Fibroblast of skin of scalp (primary cell): ENCODE measurements at places on chromosomes 2 and 18.
A peak's percentile ranks its signal among the peaks of the same experiment; 100 is the strongest.

GRCh38 chr18:39057423-39058064 lies 1491.9 kb upstream of the CELF4 start:
- DNase-seq = peak; percentile 37

DNA sequence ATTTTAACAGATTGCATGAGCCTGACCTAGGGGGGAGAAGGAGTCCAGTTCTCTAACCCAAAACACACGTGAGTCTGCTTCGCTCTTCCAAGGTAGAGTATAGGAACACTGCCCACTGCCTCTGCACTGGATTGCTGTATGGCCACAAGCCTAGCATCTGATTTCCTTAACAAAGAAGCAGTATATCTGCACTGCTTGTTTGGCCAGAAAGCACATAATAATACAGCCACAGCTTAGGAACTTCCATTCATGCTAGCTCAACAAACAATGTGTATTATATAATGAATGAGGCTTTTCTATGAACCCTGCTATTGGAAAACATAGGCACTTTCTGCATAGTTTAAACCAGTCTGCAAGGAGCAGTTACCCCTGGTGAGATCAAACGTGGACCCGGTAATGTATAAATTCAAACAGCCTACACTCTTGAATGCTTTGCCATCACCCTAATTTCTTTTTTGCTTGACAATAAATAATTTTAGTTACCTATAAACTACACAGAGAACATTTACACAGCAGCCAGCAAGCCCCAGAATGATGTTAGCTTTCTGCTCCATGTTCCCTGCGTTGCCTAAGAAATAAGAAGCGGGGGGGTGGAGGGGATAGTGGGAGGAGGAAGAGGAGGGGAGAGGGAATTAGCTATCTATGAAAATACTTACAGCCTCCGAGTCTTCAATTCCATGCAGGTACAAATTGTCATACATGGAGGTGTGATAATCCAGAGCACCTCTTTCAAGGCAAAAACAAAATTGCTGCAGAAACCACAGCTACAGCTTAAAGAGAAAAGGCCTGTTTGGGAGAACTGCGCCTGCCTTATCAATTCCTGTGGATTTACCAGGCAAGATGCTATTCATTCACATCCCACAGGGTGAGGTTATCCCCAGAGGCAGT lies 125.6 kb downstream of the CACNB4 start:
- DNase-seq = no peak

DNA sequence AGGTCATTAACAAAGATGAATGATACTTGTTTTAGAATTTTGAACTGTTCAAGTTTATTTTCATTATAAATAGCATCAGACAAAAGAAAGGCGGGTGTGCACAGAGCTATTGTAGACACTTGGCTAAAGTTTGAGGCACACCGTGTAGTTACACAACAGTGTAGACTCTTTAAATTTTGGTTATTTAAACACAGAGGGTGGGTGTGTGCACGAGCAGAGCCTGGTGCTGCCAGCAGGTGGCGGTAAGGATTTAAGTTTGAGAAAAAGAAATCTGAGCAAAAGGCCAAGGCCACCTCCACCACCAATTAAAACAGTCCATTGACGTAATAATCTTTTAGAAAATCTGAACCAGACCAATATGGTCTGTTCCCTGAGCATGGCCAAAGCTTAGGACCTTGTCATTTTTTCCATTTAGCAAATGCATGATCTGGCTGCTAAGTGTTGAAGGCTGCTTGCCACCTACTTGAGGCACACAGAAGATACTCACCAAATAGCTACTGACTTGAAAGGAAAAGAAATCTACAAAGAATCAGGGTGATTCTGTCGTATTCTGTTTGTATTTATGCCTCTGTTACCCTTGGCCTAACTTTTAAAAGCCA lies 14.3 kb downstream of the COPS7B start:
- peak; percentile 26 for DNase-seq

DNA sequence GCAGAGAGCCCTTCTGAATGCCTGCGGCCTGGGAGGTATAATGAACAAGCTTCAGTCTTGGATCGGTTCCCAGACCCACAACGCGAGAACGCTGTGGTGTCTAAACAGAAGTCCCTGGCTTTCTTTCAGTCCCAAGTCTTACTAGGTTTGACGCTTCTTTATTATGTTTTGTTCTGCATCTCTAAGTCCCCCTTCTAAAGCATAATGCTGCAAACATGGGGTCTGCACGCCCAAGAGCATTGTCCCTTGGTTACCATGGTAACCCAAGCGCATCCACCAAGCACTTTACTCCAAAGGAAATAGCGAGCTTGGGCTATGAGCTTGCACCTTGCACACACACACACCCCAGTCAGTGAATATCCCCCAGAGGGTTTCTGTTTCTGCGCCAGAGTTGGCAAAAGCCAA lies 193.7 kb downstream of the INO80D start:
- DNase-seq = peak; percentile 47

GRCh38 chr2:186027922-186028321 lies 289.3 kb downstream of the FSIP2 start:
- DNase-seq = no peak

DNA sequence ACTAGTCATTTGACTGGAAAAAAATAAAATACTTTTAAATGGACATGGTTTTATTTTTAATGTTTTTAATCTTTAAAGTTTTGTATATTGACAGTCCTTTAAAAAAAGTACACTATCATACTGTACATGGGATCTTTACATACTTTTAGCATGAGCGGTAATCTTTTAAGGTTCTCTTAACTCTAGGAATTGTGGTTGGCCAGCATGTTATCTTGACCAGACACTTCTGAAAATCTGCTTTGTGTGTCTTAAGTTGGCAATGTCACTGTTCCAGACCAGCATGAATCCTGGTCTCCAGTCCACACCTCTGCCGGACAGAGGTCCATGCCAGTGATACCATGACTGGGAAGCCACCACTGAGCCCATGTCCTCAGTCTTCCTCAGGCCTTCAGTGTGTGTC lies 17.7 kb downstream of the ITGB1BP1 start:
- no peak for DNase-seq

GRCh38 chr2:106577255-106577651 lies 90.1 kb downstream of the CD8B2 start:
- DNase-seq = no peak

DNA sequence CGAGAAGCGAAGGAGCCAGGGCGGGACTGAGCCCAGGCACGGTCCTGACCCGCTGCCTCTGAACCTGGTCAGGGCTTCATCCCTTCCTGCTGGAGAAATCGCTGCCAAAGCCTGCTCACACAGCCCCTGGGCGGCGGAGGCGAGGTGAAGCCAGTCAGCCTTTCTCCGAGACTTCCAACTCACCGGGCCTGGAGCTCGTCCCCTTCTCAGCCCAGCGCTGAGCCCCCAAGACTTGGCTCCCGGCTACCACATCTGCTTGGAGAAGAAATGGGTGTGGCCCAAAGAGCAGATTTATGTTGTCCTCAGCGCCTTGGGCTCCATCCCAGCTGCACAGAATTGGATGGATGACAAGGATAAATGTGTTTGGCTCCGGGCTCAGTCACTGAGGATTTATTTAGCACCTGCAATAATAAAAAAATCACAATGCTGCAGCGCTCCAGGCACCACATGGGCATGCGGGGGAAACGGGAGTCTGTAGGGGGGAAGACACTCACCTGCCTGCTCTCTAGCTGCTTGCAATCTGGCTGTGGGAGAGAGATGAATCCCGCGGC lies 64.9 kb downstream of the ACTR2 start:
- no peak for DNase-seq

DNA sequence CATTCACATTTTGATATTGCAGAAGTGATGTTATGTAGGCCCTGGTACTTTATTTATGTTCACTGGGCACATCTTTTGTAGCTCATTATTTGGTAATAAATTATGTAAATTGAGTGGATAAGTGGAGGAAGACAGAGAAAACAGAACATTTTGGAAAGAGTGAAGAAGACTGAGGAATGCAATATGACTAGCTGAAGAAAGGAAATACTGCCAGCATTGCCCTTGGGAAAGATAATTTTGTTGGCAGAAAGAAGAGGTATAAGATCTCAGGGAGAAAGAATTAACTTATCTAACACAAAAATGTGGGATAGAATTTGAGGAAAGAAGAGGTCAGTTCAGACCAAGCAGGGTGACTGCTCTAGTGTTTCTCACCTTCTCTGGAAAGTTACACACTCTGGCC lies 118.8 kb downstream of the TTC27 start:
- DNase-seq = peak; percentile 28

- DNase-seq = no peak
These were observed 11.4 kb downstream of the TMEM182 start for GRCh38 chr2:102773149-102773705.

DNA sequence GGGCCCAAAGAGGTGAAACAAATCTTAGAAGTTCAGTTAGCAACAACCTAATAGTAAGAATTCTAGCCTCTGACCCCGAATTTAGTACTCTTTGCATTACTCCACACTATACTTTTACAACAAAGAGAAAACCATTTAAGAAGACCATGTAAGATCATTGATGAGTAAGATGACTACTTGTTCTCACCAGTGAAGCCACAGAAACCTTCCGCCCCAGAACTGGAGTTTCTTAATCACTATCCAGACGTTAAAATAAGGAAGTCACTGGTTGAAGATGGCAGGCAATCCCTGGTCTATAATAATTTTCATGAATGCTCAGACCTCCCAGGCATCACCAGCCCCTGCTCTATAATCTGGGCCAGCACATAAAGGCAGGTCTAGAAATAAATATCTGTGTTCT lies 95.0 kb downstream of the TMEM163 start:
- DNase-seq = no peak

- DNase-seq = no peak
These were observed 3.4 kb downstream of the ZNF521 start for GRCh38 chr18:25348386-25349130.

DNA sequence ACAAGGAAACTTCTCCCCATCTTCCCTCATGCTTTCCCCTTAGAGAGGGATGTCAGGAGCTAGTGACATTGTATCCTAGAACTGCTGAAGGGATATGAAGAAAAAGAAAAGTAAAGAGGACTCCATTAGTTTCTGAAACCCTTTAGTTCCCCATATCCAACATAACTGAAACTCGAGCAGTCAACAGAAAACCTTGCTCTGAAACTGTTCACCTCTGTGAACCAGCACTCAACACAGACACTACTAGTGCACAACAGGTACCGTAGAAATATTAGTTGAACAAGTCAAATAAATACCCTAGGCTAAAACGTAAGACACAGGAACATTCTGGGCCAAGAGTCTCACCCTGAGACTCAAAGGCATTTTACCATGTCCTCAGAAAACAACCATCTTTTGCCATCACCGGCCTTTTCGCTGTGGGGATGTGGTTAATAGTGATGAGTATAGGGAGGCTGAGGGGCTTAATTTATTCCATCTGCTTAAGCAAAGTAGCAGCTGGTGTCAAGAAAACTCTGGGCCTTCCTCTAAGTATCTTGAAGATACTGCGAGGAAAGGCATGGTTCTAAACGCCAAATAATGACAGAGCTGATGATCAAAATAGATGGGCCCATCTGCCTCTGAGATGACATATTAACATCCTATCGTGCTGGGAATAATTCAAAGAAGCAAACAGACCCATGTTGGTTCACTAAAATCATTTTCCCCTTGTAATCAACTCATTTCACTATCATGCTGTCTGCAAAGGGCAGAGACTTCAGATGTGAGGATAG lies 156.8 kb downstream of the STK39 start:
- DNase-seq = no peak

DNA sequence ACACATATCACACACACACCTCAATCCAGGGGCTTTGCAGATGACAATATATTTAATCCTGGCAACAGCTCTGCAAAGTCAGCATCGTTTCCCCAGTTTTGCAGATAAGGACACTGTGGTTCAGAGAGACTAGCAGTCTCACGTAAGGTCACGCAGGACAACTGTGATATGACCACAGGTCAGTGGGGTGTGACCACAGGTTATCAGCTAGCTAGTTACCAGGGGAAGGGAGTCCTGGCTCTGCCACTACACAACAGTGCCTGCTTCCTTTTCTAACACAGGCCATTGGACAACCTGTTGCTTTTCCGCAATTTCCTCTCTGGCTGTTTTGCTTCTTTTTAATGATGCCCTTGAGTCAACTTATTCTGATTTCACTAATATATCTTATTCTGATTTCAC lies 33.3 kb downstream of the RBMS1 start:
- no peak for DNase-seq

GRCh38 chr2:56199492-56199891 lies 15.7 kb downstream of the CCDC85A start:
- peak; percentile 64 for DNase-seq

- peak; percentile 78 for DNase-seq
These were observed 285.1 kb downstream of the MTX2 start for GRCh38 chr2:176554101-176555048.

DNA sequence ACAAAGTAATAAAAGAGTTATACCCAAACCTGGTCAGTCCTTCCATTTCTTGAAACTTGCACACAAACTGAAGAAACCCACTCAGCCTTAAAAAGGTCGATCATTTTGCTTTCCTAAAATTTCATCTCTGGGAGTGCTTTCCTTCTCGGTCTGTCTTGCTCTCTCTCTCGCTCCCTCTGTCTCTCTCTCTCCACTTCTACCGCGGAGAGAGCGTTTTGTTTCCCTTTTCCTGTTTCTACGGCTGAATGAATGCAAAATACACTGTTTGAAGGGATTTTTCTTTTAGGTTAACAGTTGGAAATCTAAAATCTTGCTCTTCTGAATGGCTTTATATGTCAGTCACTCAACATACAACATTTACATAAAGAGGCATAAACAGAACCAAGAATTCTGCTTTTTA lies 424.2 kb downstream of the TGIF1 start:
- no peak for DNase-seq

DNA sequence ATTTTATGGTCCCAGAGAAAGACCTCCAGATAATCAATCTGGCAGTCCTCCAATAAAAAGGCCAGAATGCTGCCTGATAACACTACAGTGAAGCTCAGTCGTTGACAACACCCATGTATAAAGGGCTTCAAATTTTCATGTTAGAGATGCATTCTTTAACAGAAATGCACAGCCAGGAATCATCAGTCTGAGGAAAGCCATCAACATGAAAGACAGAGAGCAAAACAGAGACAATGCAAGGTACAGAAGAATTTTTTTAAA lies 13.8 kb downstream of the BABAM2 start:
- no peak for DNase-seq

DNA sequence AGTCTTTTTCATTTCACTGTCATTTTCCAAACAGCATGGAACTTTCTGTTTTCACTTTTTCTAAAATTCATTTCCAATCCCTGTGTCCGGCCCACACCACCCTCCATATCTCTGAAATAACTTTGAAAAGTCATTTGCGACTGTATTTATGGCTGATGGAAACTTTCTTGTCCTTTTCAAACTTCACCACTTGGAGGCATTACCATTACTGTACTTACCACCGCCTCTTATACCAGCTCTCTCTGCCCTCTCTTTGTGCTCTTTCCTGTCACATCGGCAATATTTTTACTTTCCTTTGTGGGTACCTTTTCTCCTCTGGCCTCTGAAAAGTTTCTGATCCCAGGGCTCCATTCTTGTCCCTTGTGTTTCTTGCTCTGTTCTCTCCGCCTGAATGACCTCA lies 39.5 kb upstream of the IL1RL1 start:
- no peak for DNase-seq

GRCh38 chr18:42030586-42031182 lies 75.7 kb downstream of the PIK3C3 start:
- peak; percentile 32 for DNase-seq
